ENCODE measurements at places on chromosomes 2 and 18. TPM values are rescaled to one million over a fixed set of nuclear protein-coding genes. Genes with fewer than 3 reads are reported as not detected.

DNA sequence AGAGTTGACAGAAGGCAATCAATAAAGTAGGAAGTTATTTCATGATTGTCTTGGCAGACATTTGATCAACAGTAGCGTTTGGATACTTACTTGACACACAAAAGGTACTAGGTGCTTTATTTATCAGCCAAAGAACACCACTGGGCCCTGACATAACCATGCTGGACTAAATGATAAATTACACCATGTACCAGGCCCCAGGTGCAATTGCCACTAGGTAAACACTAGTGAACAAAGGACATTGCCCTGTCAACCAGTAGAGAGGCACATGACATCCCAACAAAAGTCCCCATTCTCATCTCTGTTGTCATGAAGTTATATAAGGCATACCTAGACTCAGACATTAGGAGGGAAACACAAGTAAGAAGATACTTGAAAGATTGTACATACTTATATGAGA, 747.2 kb downstream of the SATB2 start:
- no peaks in the 10 kb centered on the region for H3K27me3 ChIP-seq
- no peak overlapping the region for H3K4me3 ChIP-seq
- H3K27ac ChIP-seq = no peak overlapping the region
- DNase-seq = no peak
- no peaks in the 10 kb centered on the region for H3K4me1 ChIP-seq
- H3K36me3 ChIP-seq = no peaks in the 10 kb centered on the region

GRCh38 chr2:66536997-66537396, 102.1 kb downstream of the MEIS1 start:
- H3K27ac ChIP-seq = no peak overlapping the region
- H3K4me1 ChIP-seq = no peaks in the 10 kb centered on the region
- H3K4me3 ChIP-seq = no peak overlapping the region
- DNase-seq = no peak
- H3K36me3 ChIP-seq = no peaks in the 10 kb centered on the region
- H3K27me3 ChIP-seq = peaks cover 2% of the 10 kb centered on the region

DNA sequence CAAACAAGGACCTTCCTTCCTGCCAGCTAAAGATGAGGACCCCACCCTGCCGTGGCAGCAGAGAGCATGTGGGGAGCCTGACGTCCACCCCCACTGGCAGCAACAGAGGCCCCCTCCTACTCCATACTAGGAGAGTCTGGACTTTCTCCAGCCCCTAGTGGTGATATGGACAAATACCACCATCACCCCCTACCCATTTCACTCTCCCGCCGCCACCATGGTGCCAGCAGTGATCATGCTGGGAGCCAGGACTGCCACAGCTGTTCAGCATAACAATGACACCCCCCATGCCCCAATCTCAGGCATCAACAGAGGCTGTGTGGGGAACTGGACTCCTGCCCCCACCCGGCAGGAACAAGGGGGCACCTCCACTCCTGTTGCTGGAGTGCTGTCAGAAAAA, 42.7 kb upstream of the ATP9B start:
- H3K36me3 ChIP-seq = peaks cover 1% of the 10 kb centered on the region
- DNase-seq = no peak
- H3K4me3 ChIP-seq = no peak overlapping the region
- no peak overlapping the region for H3K27ac ChIP-seq

- DNase-seq = no peak
- H3K27me3 ChIP-seq = no peaks in the 10 kb centered on the region
- H3K4me1 ChIP-seq = peaks cover 23% of the 10 kb centered on the region
These were observed 8.1 kb downstream of the NBEAL1 start for GRCh38 chr2:203022751-203023150.

DNA sequence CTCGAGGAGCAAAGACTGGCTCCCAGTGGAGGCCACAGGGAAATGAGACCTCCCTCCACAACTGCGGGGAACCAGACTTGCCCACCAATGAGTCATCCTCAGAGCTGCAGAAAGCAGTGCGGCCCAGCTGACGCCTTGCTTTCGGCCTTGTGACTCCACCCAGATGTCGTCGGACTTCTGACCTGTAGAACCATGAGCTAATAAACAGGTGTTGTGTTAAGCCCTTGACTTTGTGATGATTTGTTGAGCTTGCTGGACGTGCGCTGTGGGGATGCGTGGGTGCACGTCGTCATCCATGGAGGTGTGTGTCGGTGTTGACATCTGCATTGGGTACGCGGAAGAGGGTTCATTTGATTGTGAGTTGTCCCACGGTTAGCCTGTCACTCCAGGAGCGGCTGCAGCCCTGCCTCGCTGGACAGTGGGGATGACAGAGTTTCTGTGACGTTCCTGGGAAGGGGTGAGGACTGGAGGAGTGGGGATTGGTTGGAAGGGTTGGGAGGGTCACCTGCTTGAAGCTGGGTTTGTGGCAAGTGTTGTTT, 154.1 kb downstream of the SH3BP4 start:
- peaks cover 7% of the 10 kb centered on the region for H3K27me3 ChIP-seq
- H3K4me3 ChIP-seq = no peak overlapping the region
- no peak for DNase-seq
- H3K27ac ChIP-seq = no peak overlapping the region

The M1AP gene
- not detected for total RNA-seq
